Daoy (cell line): ENCODE measurements at places on chromosomes 11 and 22. TPM values are rescaled to one million over a fixed set of nuclear protein-coding genes. Genes with fewer than 3 reads are reported as not detected.

APOL5 gene
- total RNA-seq: 0.69 TPM in 1 of 2 replicates, not detected in the other

PGR gene
- under 0.01 TPM in 1 of 2 replicates, not detected in the other for total RNA-seq

HEPACAM gene
- not detected in 2 replicates for total RNA-seq

KCNQ1 gene
- total RNA-seq: 0.36 TPM in 1 of 2 replicates, not detected in the other

MMP3 gene
- 0.11 and 0.36 TPM in 2 replicates for total RNA-seq

MYOD1 gene
- not detected in 2 replicates for total RNA-seq

FGF19 gene
- not detected in 2 replicates for total RNA-seq

ADM gene
- 16.3 and 26.2 TPM in 2 replicates for total RNA-seq

RIMBP3C gene
- 1.2 TPM in 1 of 2 replicates, not detected in the other for total RNA-seq
